ENCODE measurements at places on chromosomes 3 and 15.
A peak's percentile ranks its signal among the peaks of the same experiment; 100 is the strongest.

DNA sequence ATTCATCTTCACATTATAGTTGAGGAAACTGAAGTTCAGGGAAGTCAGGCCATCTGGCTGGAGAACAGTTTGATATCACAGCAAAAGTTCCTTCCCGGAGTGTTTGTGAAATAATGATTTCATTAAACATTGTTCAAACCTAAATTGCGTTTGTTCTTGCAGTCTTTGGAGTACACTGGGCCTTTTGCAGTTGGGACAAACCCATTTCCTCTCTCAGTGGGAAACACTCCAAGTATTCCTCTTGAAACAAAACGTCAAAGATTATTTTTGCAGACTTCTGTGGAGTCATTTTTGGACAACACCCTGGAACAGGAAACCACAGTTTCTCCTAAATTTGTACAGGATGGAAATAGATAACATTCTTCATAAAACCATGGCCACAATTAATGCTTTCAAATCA is 287.5 kb downstream of the PTPRG start:
- no peak for DNase-seq

- DNase-seq: no peak
Observed at GRCh38 chr3:173932624-173933023, 535.1 kb downstream of the NLGN1 start.

DNA sequence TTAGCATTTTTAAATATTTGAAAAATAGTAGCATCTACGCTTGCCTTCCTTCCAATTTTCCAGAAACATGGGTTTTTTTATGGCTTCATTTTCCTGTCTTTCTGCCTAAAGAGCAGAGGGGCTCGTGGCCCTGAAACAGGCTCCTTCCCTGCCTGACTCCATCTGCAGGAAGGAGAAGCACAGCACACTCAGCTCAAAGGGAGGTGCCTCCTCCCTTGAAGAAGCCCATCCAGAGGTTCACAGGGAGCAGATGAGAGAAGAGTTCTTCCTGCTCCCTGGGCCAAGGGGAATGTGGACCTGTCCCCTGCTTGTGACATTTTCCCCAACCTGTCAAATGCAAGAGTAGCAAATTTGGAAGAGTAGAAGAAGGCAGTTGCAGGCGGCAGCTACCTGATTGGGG is 55.8 kb downstream of the BBX start:
- DNase-seq: no peak

GRCh38 chr3:160801386-160802118 is 45.5 kb downstream of the PPM1L start:
- DNase-seq: no peak

- DNase-seq: no peak
Observed at GRCh38 chr3:89314454-89315098, 207.2 kb downstream of the EPHA3 start.

DNA sequence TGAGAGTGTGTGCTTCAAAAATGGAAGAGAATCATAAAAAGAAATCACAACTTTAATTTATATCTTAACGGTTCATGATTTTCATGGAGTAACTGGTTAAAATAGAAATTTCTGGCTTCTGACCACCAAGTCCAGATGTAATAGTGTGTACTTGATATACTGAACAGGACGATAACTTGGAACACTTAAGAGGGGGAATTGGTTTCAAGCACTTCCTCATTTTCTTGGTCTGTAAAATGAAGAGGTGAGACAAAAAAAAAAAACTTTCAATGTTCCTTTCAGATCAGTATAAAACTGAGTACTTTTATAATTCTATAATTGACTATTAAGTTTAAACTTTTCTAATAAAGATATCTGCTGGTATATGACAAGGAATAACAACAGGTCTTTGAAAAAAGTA is 64.0 kb upstream of the TRA2B start:
- no peak for DNase-seq

- DNase-seq: no peak
Observed at GRCh38 chr3:74532446-74532845, 82.0 kb downstream of the CNTN3 start.

- no peak for DNase-seq
Observed at GRCh38 chr3:39981547-39982184, 172.3 kb downstream of the MYRIP start.

DNA sequence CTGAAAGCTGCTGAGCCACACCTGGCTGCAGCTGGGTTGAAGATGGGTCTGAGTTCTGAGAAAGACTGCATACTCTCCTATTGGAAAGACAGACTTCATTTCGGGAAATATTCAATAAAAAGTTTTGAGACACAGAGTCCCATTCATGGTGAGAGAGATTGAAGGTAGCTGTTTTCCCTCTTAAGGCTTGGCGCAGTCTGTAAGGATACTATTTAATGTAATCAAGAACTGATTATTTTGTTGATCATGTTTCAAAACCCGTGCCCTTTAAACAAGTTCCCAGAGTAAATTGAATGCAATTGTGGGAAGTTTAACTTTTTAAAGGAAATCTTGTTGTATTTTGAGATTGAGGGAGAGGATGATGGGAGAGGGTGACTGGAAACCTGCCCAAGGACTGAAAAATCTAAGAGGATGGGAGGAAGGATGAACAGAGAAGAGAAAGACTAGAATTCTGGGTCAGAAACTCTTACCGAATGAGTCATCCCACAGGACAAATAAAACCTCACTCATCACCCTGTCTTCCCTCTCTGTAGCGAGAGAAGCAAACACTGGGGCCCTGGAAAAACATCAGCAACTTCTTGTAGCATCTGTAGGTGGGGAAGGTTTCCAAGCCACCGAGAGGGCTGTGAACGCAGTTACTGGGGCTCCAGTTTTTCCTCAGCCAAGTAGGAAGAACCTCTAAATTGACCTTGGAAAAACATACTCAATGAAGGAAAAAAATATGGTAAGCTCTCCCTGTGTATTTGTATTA is 193.2 kb upstream of the TPRG1 start:
- DNase-seq: peak; percentile 70

GRCh38 chr3:47421741-47422649 is 41.2 kb downstream of the PTPN23 start:
- peak; percentile 17 for DNase-seq

- DNase-seq: no peak
Observed at GRCh38 chr3:166274351-166275023, 437.3 kb upstream of the BCHE start.

GRCh38 chr3:183254487-183255347 is 1.7 kb downstream of the B3GNT5 start:
- DNase-seq: no peak

- no peak for DNase-seq
Observed at GRCh38 chr3:181432992-181433391, 278.7 kb upstream of the SOX2 start.

GRCh38 chr15:57751177-57751800 is 44.8 kb downstream of the POLR2M start:
- peak; percentile 16 for DNase-seq

GRCh38 chr3:163622384-163622783 is 1455.9 kb downstream of the SI start:
- DNase-seq: peak; percentile 62

GRCh38 chr3:52633786-52634185 is 51.9 kb downstream of the PBRM1 start:
- no peak for DNase-seq

DNA sequence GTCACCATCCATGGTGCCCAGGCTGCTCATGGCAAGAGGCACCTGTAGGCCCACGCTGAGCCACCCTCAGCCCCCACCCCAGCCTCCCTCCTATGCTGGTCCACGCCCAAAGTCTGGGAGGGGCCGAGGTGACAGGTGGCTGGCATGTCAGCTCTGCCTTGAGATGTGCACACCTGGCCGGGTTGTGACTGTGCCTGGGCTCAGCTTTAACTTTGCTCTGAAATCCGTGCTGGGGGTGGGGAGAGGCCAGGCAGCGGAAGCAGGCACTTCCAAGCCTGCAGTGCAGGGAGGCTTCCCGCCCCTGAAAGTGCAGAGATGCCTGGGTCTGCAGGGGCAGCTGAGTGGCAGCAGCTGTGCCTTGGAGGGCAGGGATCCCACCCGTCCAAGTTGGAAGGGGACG is 1124.8 kb downstream of the SI start:
- no peak for DNase-seq

GRCh38 chr3:120451272-120451761 is 525 bp upstream of the FSTL1 start:
- DNase-seq: no peak

DNA sequence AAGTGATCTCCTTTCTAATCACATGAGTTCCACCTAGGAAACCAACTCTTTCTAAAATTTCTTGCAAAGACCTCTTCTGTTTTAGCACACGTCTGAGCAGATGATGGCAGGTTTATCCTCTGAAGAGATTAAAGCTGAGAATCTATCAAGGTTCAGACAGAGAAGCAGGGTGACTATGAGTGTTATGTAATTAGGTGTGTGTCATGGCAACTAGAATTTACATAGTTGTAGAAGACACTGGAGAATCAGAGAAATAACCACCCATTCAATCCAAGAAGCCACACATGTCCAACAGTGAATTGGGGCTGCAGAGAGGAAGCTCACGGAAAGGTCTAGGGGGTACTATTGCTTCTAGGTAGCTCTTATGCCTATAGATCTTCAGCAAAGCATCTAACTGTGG is 600.5 kb downstream of the PYDC2 start:
- DNase-seq: no peak

DNA sequence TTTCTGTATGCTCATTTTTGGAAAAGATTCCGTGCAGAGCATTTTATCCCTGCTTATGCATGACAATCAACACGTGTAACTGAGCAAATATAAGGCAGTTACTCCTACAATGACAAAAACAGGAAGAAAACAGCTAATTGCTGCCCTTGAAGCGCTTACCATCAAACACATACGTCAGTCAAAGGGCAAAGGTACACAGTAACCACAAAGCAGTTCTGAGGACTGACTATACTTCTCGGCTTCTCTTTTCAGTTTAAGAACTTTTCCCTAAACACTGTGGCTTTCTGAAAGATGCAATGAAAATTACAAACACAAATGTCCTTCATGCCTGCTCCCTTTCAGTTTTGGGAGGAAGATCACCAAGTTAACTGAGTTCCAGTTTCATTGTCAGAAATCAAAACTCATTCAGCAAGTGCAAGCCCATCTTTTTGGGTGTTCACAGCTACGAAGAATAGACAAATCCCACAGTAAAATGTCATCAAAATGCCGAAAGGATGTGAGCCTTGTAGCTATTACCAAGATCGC is 602.8 kb downstream of the FOXP1 start:
- no peak for DNase-seq

GRCh38 chr3:7877312-7877711 is 624.3 kb upstream of the LMCD1 start:
- no peak for DNase-seq

DNA sequence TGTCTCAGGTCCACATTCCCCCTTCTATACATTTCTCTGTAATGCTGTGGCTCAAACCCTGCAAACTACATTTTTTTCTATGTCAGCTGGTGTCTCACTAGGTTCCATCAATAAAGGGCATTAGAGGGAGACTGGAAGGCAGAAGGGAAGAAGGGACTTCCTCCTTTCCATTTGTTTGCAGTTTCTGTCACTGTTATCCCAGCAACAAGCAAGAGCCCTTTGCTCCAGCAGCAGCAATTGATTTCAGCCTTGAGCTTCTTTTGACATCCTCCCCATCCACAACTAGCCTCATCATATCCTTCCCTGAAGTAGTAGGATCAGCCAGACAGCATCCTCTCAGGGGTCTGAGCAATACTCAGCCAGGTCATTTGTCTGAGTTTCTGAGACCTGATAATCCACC is 5.3 kb upstream of the NCK1 start:
- DNase-seq: no peak

DNA sequence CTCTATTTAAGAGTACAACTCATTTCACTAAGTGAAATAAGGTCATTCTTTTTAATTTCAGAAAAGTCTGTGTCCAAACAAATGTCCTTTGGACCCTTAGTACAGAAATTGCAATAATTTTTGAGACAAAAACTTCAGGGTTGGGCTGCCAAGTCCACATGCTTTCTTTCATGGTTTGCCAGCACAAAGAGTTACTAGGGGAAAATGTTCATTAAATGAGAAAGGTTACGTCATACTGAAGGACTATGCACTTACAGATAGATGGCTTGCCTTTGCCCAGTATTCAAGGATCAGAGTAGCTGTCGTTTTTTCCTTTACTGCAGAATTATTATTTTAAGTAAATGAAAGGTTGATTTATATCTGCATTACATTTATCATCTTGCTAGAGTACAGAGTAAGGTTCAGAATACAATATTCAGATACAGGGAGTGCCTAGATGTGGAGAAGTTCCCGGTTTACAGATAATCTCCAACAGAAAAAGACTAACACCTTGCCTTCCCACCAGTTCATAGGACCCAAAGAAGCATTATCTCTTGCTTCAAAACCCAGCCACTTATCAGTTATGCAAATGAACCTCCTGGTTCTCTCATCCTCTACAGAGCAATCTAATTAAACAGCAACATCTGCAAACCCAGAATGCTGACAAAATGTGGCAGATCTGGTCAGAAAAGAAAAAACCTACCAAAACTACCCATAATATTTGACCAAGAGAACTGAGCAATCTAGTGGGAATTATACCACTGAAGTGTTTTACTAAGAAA is 179.3 kb downstream of the FRMD5 start:
- no peak for DNase-seq

GRCh38 chr3:187222801-187223200 is 25.5 kb downstream of the RTP1 start:
- no peak for DNase-seq

DNA sequence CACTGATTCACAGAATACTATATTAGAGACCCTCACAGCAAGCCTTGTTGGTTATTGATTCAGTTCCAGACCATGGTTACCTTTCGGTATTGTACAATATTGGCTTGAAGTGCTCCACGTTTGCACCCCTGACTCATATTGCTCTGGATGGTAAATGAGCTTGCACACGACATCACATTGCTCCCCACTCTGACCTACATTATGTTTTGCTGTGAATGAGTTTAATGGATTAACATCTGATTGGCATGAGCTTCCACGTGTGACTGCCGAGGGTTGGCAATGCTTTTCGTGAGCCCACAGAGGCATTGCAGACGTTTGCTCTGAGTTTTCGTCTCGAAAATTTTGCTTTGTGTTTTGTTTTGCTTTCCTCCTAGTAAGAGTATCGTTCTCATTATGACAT is 225.8 kb upstream of the ICE2 start:
- no peak for DNase-seq

- DNase-seq: no peak
Observed at GRCh38 chr3:189512039-189512438, 119.2 kb upstream of the TP63 start.

DNA sequence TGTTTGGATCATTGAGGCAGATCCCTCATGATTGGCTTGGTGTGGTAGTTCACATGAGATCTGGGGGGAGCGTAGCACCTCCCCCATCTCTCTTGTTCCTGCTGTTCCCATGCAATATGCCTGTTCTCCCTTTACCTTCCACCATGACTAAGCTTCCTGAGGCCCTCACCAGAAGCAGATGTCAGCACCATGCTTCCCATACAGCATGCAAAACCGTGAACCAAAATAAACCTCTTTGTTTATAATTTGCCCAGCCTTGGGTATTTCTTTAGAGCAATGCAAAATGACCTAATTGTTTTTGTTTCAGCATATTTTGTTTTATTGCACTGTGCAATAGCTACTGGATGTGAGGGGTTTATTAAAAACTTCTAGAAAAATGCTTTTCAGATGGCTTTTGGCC is 56.6 kb upstream of the CHST2 start:
- DNase-seq: no peak

- no peak for DNase-seq
Observed at GRCh38 chr3:52769786-52770455, 819 bp downstream of the NEK4 start.

GRCh38 chr3:119301662-119302061 is 7.5 kb downstream of the ARHGAP31 start:
- no peak for DNase-seq
